NCI-H1092 (cell line): ENCODE measurements at places on chromosomes 1 and 21.
A peak's percentile ranks its signal among the peaks of the same experiment; 100 is the strongest.

DNA sequence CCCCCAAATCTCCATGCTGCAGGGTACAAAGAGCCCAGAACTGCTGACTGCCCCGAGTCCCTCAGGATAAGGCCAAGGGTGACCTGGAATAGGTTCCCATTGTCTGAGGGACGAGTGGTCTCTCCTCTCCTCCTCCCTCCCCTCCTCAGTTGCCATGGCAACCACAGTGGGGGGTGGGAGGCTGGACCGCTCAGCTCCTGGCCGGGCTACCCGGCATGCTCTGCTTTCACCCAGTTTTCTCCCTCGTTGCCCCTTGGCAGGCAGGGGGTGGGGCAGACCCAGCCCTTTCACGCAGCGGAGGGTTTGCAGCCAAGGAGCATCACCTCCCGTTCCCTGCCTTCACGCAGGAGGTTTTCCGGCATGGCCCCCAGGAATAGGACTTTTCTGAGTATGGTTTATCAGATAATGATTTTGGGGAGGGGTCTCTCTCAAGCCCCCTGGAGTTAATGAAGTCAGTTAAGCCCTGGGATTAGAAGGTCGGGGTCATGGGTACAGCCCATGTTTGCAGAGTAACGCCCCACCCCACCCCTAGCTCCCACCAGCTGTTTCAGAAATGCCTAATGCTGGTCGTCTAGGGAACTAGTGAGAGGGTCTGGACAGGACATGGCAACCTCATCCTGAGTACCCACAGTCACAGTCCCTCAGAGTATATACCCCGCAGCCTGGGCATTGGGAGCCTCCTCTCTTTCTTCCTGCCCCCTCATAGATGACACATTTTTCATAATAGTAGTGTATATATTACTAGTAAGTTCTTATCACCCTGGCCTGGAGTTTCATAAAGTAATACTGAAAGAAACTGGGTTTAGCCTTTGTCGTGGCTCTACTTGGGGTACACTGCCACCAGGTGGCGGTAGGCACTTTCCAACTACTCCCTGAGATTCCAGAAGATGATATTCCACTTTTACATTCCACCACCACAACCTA lies 20.7 kb downstream of the C1QB start:
- DNase-seq: peak; percentile 38

DNA sequence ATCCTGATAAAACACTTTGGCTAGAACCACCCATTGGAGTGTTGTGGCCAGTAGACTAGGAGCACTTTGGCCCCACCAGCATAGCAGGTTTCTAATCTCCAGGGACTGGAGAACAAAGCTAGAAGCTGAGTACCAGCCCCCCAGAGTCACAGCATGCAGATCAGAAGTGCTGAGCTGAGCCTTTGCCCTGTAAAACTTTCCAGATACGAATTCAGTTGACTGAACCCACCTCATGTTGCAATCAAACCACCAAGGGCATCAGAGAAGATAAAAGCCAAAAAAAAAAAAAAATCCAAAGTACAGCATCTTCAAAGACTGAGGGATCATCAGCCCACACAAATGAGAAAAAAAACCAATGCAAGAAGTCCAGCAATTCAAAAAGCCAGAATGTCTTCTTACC lies 8.7 kb upstream of the CD53 start:
- DNase-seq: no peak

DNA sequence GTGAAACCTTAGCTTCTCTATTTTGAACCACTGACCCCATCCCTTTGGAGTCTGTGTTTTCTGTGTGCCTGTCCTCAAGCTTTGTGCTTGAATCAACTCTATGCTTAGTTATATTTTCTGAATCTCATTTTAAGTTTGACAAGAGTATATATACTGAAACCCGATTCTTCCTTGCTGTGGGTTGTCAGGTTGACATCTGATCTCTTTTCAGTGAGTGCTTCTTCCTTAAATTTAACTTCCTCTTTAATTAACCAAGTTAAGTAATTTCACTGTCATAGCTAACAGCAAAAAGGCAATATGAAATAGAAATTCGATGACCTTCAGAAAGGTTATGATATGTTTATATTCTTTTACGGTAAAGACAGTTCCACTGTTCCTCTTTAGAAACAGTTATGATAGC lies 69.4 kb downstream of the C1orf21 start:
- DNase-seq: no peak

DNA sequence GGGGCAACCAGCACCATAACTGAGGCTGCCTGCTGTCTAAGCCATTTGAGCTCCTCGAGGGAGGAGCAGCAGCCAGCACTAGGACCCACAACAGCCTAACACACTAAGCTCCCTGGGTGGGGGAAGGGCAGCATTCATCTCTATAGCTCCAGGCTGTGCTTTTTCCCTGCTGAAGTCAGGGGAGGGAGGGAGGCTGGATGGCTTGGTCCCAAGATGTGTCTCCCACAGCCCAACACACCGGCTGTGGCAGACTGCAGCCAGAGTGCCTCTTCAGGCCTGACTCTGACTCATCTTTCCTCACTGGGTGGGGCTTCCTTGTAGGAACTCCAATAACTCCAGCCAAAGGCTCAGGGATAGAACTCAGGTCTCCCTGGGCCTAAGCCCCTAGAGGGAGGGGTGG lies 296.3 kb downstream of the PRDM2 start:
- DNase-seq: no peak

DNA sequence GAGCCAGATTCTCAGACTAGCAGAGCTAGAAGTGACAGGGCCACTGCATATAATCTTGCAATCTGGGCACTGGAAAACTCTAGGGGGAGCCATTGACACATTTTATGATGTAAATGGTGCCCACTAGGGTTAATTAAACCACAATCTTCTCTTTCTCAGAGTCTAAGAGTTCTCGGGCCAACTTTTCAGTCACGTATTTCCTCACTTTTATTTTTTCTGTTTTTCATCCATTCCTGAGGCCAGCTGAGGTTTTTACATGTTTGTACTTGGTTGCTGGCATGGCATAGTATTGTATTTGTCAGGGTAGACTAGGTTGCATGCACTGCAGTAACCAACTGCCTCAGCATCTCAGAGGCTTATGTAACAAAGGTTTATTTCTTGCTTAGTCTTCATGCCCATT lies 138.2 kb downstream of the ZNF326 start:
- DNase-seq: peak; percentile 55

DNA sequence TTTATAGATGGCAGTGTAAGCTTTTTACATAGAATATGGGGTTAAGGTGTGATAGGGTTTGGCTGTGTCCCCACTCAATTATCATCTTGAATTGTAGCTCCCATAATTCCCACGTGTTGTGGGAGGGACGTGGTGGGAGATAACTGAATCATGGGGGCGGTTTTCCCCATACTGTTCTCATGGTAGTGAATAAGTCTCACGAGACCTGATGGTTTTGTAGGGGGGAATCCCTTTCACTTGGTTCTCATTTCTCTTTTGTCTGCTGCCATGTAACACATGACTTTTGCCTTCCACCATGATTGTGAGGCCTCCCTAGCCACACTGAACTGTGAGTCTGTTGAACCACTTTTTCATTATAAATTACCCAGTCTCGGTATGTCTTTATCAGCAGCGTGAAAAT lies 290.3 kb upstream of the B3GALT2 start:
- DNase-seq: no peak

DNA sequence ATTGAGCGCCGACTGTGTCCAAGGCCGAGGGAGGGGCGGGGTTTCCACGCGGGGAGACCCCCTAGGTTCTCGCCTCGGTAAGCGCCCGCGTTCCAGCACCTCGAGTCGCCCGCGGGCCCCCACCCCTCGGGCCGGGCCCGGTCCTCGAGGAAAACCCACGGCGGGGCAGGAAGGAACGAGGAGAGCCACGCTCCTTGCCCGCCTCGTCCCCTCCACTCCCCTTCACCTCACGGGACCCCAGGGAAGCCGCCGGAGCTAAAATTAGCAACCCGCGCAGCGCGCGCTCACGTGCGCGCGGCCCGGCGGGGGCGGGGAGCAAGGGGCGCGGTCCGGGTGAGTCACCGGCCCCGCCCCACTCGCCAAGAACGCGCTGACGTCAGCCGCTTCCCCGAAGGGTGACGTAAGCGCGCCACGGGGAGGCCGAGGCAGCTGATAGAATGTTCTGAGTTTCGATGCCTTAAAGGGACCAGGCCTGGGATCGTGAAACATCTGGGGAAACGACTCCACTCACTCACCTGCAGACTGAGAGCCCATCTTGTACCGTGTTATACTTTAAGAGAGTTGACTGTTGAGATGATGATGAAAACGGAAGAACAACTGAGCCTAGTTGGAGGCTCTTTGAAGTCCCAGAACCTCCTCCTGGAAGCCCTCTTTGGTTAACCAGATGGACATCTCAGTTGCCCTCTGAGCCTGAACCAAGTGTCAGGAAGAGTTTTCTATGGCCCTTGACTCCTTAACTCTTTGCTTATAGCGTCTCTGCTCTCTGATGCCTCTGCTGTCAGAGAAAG lies 49.7 kb upstream of the ATF3 start:
- DNase-seq: peak; percentile 92
